SW 1271 (cell line): ENCODE measurements at places on chromosomes 2 and 18.

GRCh38 chr2:159879051-159879604 lies 81.1 kb upstream of the CD302 start:
- DNase-seq: no peak

GRCh38 chr2:171407030-171407675 lies 26.6 kb downstream of the METTL8 start:
- no peak for DNase-seq

- DNase-seq: no peak
These were observed 377.1 kb upstream of the HS6ST1 start for GRCh38 chr2:128695646-128696220.

- no peak for DNase-seq
These were observed 656.1 kb downstream of the RNF144A start for GRCh38 chr2:7573166-7573825.

GRCh38 chr2:72990695-72991438 lies 73.5 kb downstream of the EMX1 start:
- no peak for DNase-seq

DNA sequence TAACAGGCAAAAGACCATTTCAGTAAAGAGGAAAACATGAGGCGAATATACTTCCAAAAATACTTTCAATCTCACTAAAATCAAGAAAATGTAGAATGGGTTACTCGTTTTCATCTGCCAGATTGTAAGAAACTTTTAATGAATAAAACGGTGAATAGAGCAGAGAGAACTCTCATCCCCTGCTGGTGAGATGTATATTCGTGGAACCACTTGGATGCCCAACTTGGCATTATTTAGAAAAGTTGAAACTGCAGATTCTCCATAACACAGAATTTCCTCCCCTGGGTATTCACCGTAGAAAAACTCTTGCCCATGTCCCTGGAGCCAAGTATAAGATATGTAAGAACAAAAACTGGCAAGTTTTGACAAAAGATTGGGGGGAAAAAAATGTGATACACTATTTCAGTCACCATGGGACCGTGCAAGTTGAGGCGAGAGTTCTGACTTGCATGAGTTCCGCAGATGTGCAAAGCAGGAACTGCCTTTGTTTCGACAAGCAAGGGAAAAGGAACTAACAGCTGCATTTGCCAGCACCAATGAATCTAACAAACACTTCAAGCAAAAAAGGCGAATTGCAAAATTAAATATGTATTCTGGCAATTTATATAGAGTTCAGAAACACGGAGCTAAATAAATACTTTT lies 14.8 kb downstream of the TIMM21 start:
- DNase-seq: no peak

DNA sequence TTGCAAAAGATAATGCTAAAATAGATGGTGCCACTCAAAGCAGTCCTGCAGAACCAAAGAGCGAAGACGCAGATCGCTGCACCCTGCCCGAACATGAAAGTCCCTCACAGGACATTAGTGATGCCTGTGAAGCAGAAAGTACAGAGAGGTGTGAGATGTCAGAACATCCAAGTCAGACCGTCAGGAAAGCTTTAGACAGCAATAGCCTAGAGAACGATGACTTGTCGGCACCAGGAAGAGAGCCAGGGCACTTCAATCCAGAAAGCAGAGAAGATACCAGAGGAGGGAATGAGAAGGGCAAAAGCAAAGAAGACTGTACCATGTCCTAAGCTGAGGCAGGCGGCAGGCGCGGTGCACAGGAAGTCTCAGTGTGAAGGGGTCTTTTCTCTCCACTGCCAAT lies 34.8 kb upstream of the RBM44 start:
- no peak for DNase-seq

DNA sequence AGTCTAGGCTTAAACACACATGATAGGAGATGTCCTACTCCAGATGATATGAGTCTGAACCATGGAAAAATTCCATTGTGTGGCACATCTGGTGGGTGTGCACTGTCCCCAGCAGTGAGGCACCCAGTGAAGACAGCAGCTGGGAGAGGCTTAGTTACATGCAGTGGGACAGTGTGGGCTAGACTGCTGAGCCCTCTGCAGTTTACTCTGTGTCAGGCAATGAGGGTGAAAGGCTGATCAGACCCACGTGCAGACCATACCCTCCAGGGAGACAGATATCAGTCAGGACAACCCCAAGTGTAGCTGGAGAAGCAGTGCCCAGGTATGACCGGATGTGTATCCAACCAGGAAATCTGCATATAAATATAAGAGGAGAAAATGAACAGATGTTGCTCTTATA lies 13.4 kb downstream of the IL37 start:
- no peak for DNase-seq

- no peak for DNase-seq
These were observed 108.6 kb downstream of the EHBP1 start for GRCh38 chr2:62814123-62814522.

- DNase-seq: no peak
These were observed 1.8 kb downstream of the ONECUT2 start for GRCh38 chr18:57436965-57437333.

- DNase-seq: no peak
These were observed 187.8 kb upstream of the TNP1 start for GRCh38 chr2:217047631-217048030.

DNA sequence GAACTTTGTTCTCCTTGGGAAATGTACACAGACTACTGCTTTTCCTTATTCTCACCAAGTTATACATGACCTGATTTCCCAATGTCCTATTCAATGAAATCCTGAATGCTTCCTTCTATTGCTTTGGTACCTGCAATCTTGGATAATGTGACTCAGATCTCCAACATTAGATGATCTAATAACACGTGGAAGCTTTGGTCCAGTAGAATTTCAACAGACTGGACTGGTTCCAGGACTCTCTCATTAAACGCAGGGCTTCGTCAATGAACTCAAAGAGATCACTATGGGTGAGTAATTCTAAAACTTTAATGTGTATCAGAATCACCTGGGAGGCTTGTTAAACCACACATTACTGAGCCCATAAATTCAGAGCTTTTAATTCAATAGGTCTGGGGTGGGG lies 413.6 kb upstream of the KCNH7 start:
- no peak for DNase-seq

DNA sequence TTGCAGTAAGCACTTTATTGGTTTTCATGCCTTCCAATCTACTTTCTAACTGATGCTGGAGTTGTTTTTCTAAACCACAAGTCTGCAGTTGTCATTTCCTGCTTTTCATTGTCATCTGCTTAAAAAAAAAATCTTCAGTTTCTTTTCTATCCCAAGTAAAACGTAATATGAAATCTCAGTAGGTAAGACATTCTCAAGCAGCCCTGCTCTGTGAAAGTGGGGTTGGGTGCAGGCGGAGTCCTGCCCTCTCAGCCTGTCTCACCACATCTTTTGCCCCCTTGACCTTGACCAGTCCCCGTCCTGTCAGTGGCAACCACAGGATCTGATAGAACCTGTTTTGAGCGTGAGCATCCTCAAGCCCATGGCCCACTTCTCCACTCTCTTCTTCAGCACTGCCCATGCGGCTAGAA lies 80.0 kb upstream of the CPO start:
- no peak for DNase-seq

GRCh38 chr18:63476668-63477067 lies at the start of gene SERPINB5:
TSS of gene SERPINB5 (plus strand) at chr18:63476958. CDS start at chr18:63484429, 7,471 bp downstream.
- no peak for DNase-seq

- DNase-seq: no peak
These were observed 48.2 kb downstream of the COL4A4 start for GRCh38 chr2:227115761-227116160.

DNA sequence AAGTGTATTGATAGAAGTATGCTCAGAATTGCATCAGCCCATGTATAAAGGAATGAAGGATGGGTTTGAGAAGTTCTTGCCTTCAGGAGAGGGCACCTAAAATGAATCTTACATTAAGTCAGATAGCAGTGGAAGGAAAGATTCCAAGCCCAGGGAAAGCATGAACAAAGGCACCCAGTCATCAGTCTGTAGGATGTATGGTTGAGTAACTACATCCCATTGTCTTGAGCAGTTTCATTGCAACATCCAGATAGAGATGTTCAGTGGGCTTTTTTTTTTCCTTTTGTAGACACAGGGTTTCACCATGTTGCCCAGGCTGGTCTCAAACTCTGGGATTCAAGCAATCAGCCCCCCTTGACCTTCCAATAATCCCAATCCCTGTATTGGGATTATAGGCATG lies 80.7 kb downstream of the ARHGAP28 start:
- no peak for DNase-seq

DNA sequence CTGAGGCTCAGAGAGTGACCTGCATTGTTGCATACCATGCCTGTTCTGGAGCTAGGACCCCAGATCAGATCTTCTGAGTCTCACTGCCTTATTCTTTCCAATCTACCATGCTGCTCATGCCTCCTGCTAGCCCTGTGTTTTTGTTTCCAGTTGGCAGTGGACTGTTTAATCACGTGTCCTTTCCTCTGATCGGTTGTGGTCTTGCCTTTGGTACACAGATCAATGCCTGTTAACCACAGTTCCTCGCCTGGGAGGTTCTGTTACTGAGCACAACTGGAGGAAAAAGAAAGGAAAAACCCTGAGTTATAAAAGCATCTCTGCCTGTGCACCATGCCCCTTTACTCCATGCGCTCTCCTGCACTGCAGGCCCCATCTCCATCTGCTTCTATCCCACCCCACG lies 329.1 kb downstream of the SETBP1 start:
- DNase-seq: no peak
